ENCODE measurements at places on chromosomes 13 and 19. TPM values are rescaled to one million over a fixed set of nuclear protein-coding genes. Genes with fewer than 3 reads are reported as not detected.

Gene CCDC70
- not detected for total RNA-seq

DNA sequence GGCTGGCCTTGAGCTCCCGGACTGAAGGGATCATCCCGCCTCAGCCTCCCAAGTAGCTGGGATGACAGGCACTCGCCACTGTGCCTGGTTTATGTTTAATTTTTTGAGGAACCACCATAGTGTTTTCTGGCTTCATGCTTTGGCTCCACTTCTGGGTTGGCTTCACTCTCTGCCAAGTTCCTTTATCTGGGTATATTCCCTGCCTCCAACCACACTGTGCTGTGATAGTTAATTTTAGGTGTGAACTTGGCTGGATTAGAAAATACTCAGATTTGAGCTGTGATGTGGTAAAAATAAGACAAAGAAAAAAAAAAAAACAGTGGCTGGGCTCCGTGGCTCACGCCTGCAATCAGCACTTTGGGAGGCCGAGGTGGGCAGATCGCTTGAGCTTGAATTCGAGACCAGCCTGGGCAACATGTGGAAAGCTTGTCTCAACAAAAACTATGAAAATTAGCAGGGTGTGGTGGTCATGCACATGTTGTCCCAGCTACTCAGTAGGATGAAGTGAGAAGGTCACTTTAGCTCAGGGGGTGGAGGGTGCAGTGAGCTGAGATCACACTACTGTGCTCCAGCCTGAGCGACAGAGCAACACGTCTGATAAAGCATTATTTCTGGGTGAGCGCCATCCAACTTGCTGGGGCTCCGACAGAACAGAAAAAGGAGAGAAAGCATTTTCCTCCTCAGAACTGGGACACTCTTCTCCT is 7.5 kb upstream of the ILF3 start:
- no peak for DNase-seq

DNA sequence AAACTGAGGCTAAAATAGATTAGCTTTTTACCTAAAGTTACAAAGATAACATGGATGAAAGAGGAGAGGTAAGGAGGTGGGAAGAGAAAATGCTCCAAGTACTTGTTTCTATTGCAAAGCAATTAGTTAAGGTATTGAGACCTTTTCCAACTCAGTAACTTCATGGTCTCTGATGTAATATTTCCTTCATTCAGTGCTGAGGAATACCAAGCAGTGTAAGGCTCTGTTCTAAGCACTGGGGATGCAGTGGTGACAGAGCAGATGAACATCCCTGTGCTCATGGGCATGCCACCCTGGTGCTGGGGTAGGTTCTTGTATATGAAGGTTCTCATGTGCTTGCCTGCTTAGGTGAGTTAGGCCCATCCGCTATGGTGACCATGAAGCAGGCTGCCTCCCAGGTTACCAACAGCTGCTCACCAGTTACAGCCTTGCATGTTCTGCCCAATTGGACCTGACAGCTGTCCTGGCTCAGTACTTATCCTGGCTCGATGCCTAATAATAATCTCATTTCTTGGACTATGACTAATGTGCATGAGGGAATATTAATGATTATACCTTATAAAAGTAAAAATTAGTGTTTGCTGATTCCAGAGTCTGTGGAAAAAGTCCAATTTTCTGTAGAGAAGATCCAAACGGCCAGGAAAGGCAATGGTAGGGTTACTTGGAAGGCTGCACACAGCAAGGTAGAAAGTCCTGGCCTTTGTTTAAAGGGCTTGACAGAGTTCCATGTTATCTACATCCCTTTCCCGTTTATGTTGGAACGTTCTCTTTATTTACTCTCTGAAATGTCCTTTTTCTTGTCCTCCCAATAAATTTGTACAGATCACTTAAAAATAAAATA is 48.3 kb downstream of the LATS2 start:
- peak; percentile 41 for DNase-seq

Gene PLIN4
- not detected for total RNA-seq

Gene ABHD8
- total RNA-seq = 8.5 TPM

- DNase-seq = peak; percentile 93
Observed at GRCh38 chr13:104008541-104009435, 942.6 kb upstream of the SLC10A2 start.

GRCh38 chr13:99228737-99229691 is 28.4 kb downstream of the UBAC2 start:
- DNase-seq = peak; percentile 94

DNA sequence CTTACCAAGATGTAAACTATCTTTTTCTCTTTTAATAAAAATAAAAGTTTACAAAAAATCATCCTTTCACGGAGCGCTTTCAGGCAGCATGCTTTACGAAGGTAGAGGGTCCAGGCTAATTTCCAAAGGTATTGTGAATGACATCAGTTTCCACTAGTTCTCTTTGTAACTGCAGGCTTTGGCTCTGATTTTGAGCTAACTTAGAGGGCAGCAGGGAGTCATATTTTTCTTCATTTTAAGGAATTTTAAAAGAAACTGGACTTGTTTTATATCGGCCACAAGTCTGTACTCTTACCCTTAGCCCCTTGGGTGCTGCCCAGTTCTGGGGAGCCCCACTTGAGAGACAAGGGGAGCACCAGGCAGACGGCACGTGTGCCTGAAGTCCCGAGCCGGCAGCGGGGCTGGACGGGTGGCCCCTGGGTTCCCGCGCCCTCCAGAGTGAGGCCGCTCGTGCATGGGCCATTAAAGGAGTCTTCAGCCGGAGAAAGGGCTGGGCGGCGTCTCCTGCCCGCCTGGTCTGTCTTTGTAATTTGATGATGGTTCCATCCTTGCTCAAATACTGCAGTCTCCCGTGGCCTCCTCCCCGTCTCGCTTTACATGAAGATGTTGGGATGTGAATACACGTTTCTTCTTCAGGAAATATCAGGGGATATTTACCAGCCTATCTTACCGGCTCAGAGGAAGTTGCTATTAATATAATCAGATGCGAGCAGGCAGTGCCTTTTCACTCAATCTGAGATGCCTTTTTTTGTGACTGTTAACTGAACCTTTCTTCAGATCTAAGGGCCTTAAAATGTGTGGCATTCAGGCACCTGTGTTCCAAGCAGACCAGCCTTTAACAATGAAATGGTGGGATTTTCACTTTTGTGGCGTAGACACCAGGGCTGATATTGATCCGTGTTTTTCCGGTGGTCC is 67.4 kb downstream of the GGACT start:
- no peak for DNase-seq

DNA sequence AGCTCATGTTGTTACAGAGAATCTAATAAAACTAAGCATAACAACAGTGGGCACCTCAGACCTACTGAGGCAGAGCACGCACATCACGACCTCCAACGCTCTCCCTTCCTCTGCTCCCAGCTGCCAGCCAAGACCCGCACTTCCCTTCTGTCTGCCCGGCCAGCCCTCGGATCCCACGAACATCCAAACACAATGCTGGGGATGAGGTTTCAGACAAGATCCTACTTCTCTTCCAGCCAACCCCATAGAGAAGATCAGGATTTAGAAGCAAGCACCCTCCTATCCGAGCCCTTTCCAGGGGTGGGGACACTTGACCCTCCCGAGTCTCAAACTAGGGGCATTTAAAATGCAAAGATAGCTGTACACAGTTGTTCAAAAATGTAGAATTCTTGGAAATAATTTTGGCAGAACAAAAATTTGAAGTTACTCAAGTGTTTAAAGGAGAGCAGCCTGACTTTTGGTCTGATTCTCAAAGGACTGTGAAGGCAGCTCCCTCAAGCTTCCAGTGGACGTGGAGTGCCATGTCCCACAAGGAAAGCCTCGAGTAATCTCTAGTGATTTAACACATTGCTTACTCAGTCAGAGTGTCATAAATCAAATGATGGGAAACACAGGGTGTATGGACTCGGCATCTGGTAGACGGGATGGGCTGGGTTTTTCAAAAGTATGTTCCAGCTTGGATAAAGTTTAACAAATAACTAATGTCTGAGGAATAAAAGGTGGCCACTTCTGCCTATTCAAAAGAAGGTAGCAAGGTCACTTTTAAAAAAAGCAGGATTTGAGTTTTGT is 32.8 kb downstream of the ANKRD10 start:
- DNase-seq = no peak

GRCh38 chr19:5588441-5588840 is 20.7 kb upstream of the TINCR start:
- peak; percentile 60 for DNase-seq

Gene RXFP2
- not detected for total RNA-seq

Gene PLVAP
- total RNA-seq = 0.77 TPM

- DNase-seq = no peak
Observed at GRCh38 chr13:67106502-67107057, 123.6 kb downstream of the PCDH9 start.

Gene CYP4F12
- total RNA-seq = not detected

DNA sequence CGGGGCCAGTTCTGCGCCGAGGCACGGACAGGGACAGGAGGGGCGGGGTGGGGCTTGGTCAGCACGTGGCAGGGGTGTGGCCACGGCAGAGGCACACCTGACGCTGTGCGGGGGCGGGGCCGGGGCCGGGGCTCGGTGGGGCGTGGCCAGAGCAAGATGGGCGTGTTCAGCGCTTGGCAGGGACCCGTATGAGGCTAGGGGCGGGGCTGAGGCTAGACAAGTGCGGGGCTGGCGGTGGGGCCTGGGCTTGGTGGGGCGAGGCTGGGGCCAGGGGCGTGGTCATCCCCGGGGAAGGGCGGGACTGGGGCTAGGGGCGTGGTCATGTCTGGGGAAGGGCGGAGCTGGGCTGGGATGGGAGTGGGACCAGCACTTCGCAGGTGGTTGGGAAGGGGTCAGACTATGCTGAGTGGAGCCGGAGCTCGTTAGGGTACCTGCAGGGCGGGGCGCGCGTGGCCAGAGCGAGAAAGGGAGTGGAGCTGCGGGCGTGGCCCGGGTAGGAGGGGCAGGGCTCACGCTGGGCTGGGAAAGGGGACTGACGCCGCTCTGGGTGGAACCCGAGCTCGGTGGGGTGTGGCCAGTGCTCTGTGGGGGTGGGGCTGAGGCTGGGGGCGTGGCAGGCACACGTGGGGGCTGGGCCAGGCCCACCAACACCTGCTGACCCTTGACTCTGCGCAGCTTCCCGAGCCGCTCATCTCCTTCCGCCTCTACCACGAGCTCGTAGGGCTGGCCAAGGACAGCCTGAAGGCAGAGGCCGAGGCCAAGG is 12.8 kb downstream of the POLR2E start:
- no peak for DNase-seq

- DNase-seq = no peak
Observed at GRCh38 chr13:22086597-22087330, 415.9 kb downstream of the FGF9 start.

Gene SCEL
- not detected for total RNA-seq

Gene SIAH3
- not detected for total RNA-seq

DNA sequence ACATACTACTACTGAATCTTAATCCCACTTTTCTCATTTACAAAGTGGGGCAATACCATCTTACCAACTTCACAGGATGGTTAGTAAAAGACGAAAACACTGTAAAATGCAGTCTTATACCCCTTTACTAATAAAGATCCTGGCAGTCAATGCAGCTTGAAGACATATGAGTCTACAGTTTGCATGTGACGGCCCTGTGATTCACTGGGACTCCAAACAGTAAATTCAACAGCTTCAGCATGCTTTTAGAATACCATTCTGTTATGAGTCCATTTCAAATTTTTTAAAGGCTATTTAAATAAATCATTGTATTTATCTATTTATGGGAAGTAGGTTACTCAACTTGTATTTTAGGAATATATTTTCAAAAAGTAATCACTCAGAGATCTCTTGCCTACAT is 629.1 kb downstream of the LIG4 start:
- peak; percentile 22 for DNase-seq

- no peak for DNase-seq
Observed at GRCh38 chr13:26528527-26528926, 29.0 kb upstream of the WASF3 start.

GRCh38 chr13:76921516-76921915 is 26.8 kb upstream of the ACOD1 start:
- DNase-seq = peak; percentile 28

DNA sequence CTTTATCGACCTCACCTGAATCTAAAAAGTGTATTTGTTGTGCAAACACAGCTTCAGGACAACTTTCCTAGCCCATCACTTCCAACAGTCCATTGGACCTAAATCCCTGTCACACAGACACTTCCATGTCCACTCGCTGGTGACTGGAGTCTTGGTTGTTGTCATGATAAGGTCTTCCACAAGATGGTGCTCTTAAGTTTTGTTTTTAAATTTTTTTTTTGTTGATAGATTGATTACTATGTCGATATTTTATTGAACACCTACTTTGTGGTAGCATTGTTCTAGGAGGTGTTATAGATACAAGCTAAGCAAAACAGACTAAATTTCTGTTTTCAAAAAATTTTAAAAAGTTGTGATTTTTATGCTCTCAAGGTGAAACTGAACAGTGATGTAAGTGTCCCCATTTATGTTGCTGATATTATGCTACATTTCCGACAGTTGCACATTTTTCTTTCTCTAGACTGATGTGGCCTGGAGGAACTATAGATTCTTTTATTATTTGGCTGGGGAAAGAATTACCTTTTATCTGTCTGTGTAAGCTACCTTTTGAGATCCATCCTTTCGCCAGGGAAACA is 8.1 kb upstream of the ERICH6B start:
- DNase-seq = no peak

Gene CYP2F1
- total RNA-seq = not detected

GRCh38 chr19:32373585-32374295 is 28.3 kb downstream of the ZNF507 start:
- DNase-seq = peak; percentile 100

DNA sequence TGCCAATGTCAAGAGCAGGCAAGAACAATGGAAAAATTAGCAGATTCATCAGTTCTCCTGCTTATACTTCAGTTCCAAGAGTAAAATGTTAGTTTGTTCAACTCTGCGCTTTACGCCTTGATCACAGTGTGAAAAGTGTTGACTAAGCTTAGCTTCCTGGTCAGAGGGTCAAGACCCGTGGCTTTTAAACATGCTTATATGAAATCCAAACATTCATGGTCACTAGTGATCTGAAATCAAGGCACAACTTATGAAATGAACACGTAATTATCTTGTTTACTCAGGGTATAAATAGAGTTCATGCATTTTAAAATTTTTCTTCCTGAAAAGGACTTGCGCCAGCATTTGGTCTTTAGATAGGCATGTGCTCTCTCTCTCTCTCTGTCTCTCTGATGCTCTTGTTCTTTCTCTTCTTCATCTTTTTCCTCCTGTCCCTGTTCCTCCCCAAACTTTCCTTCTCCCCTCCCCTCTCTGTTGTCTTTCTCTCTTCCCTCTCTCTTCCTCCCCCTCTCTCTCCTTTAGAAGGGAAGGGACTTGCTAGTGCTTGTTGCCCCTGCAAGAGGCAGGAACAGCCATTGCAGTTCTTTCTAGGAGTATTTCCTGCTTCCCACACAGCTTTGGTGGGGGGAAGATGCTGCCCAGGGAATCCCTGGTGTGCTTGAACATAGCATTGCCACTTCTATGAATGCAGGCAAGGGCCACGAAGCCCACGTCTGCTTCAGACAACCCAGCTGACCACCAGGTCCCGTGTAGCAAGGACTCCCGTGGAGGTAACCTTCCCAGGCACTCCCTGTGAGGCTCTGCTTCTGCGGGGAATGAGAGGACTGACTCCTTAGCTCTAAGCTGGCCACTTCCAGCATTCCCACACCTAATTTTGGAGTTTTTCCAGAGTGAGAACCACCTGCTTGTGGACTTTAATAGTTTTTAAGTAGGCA is 7.1 kb upstream of the ZNF536 start:
- no peak for DNase-seq

All from astrocyte (in vitro differentiated cells and primary cell).